ENCODE measurements at places on chromosomes 4 and X.

GRCh38 chr4:68183417-68183816 is 53.7 kb upstream of the TMPRSS11F start:
- DNase-seq = no peak

DNA sequence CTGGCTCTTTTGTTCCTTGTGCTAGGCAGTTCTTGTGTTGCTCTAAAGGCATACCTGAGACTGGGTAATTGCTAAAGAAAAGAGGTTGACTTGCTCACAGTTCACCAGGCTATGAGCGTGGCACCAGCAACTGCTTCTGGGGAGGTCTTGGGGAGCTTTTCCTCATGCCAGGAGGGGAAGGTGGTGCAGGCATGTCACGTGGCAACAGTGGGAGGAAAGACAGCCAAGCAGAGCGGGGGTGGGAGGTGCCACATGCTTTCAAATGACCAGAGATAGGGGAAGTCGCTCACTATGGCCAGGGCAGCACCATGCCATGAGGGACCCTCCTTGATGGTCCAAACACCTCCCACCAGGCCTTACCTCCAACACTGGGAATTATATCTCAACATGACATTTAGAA is 4.7 kb downstream of the MAGEB17 start:
- no peak for DNase-seq

DNA sequence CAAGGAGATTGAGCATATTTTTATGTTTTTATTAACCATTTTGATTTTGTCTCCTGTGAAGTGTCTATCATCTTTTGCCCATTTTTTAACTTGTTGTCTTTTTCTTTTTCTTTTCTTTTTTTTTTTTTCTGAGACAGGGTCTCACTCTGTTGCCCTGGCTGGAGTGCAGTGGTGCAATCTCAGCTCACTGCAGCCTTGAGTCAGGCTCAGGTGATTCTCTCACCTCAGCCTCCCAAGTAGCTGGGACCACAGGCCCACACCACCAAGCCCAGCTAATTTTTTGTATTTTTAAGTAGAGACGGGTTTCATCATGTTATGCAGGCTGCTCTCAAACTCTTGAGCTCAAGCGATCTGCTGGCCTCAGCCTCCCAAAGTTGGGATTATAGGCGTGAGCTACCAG is 4.6 kb upstream of the ADD1 start:
- DNase-seq = no peak

DNA sequence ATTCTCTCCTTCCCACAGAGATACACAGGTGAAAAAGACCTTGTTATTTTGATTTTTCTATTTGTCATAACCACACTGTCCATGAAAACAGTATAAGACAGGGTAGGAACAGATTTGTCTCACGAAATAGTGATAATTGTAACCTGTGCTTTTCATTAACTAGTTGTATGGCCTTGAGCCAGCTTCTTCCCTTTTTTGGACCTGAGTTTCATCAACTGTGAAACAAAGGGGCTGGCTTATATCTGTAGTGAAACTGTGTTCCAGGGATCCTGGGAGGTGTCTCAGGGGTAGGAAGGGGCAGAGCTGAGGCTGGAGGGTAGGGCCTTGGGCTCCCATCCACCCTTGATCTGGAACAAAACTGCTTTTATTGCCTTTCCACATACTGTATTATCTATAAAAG is 50.9 kb downstream of the MED28 start:
- DNase-seq = no peak

- no peak for DNase-seq
These were observed 130.4 kb upstream of the FRMPD4 start for GRCh38 chrX:12007881-12008280.

GRCh38 chrX:18075603-18076002 is 145.1 kb downstream of the BEND2 start:
- DNase-seq = no peak

DNA sequence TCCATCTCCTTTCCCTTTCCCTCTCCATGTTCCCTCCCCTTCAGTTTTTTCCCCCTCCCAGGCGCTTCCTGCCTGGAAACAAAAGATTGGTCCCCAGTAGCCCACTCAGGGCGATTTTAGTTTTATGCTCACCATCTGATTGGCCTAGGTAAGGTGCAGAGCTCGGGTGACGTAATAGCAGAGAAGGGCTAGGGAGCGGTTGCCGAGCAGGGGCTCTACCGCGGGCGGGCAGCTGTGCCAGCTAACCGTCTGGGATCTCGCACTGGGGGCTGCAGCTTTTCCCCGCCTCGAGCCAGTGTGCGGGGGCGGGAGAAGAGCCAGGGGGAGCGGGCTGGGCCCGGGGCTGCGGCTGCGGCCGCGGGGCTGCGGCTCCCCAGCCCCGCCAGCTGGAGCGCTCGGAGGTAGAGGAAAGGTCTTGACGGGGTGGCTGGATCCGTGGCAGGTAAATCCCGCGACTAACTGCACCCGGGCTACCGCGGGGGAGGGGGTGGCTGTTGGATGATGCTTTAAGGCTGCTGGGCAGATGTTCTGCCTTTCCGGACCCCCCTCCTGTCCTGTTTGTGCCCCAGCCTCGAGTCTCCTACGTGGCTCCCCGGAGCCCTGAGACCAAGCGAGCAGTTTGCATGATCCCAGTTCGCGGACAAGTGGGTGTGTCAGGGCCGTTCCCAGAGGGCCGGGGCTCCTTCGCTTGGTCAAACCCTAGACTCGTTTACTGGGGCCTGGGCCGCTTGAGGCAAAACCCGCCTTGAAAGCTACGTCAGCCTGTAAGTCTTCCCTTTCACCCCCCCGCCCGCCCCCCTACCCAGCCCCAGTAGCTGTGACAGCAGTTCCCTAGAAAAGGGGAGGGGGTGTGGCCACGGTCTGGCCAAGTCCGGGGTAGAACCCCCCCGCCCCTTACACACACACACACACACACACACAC is at the start of gene PAK3:
PAK3 (plus strand) TSS at position 218 of the 922 bp plus-strand sequence. CDS start 26,913 bp downstream, outside the sequence.
- DNase-seq = peak; percentile 65

DNA sequence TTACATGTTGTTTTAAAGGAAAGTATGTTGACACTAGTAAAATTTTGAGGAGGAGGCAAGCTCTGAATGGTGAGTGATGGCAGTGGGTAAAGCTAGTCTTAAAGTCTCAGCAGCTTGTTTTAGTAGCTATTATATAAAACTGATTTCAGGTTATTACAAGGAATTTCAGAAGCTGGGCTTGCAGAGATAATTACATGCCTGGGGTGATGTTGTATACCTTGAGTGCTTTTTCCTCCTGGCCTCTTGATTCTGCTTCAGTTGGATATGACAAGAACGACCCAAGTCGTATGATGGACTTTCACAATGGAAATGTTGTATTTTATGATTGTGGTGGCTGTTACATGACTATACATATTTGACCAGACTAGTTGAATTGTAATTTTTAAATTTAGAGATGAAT is 175.5 kb upstream of the ADGRL3 start:
- no peak for DNase-seq

DNA sequence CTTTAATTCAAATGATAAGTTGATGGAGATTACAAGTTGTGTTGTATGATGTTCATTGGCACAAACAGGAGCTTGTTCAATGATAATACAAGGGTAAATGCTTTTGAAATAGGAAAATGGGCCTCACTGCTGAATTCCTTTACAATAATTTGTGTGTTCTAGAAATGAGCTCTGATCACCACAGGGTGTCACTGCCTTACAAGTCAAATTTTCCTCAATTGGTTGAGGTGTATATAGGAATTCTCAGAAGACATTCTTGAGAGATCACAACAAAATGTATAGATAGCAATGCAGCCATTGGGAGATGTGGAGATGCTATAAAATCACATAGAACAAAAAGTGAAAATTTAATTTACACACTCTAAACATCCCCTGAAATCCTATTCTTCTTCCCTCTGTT is 49.6 kb downstream of the KLF8 start:
- no peak for DNase-seq

DNA sequence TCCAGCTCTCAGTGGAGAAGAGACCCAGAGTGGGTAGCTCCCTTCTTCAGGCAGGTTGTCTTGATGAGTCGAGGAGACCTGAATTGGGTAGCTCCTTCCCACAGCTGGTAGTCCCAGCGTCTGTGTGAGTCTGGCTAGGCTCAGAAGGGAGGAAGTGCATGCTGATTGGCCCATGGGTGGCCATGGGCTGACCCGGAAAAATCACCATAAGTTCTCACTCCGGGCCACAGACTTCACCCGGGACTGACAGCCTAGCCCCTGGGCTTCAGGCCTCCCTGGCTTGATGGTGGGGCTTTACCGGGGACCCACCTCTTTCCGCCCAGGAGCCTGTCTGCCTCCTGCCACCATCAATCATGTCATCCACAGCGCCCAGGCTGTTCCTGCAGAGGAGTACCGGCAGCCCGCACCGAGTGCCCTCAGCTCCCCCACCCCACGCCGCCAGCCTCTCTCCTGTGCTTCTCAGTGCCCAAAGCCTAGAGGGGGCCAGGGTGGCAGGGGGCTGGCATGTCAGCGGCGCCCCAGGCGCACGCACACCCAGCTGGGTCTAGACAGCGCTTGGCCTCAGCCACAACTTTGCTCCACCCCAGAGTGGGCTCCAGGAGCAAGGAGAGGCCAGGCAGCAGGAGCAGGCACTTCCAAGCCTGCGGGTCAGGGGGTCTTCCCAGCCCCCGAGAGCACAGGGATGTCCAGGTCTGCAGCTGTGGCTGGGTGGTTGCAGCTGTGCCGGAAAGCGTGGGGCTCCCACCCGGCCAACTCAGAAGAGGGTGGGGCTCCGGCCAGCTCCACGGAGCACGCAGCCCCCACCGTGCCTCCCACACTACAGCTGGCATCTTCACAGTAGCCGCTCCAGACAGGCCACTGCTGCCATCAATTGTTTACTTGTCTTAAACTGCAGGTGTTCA is 16.1 kb upstream of the SAT1 start:
- DNase-seq = no peak

GRCh38 chrX:30892591-30892990 is 3.5 kb upstream of the TAB3 start:
- no peak for DNase-seq

DNA sequence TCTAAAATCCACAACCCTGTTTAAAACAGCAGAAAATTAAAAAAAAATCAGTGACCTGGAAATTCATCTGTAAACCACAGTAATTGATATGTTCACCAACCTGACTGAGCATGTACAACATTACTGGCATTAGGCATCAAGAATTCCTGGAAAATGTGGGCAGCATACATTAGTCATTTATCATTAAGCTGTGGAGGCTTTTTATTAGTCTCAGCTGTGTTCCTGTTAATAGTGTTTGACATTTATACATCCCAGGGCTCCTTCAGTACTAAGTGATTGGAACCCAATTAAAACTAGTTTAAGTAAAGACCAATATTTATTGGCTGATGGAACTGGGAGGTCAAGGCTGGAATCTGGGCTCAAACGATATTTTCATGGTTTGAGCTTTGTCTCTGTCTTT is 227.3 kb upstream of the GIMD1 start:
- no peak for DNase-seq

DNA sequence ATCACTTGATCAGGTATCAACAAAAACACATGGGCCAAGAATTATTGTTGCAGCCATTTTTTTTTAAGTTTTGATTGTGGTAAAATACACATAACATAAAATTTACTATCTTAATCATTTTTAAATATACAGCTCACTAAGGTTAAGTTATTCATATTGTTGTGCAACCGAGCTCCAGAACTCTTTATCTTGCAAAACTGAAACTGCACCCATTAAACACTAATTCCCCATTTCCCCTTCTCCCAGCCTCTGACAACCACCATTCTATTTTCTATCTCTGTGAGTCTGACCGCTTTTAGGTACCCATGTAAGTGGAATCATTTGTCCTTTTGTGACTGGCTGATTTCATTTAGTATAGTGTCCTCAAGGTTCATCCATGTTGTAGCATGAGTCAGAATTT is 126.2 kb upstream of the NDP start:
- no peak for DNase-seq

GRCh38 chr4:39466747-39467146 is 7.9 kb downstream of the LIAS start:
- no peak for DNase-seq

DNA sequence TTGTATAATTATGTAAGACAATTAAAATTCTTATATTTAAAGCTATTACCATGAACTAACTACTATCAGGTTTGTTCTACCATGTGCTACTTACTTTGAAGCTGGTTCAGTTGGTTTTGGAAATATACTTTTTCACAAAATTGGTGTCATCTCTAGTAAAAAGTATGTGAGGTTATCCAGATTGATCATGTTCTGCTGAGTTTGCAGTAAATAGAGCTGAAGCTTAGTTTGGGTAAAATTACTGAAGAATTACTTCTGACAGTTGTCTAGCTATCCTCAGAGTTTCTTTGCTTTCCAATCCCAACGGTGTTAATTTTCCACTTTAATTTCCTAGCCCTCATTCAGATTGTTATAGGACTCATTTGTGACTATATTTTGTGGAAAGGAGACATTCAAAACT is 184.2 kb downstream of the FAT4 start:
- DNase-seq = no peak

- no peak for DNase-seq
These were observed at the start of gene ASB5 for GRCh38 chr4:176268963-176269362. TSS of gene ASB5 (minus strand) at chr4:176269222. CDS start at chr4:176269108, 114 bp downstream.

DNA sequence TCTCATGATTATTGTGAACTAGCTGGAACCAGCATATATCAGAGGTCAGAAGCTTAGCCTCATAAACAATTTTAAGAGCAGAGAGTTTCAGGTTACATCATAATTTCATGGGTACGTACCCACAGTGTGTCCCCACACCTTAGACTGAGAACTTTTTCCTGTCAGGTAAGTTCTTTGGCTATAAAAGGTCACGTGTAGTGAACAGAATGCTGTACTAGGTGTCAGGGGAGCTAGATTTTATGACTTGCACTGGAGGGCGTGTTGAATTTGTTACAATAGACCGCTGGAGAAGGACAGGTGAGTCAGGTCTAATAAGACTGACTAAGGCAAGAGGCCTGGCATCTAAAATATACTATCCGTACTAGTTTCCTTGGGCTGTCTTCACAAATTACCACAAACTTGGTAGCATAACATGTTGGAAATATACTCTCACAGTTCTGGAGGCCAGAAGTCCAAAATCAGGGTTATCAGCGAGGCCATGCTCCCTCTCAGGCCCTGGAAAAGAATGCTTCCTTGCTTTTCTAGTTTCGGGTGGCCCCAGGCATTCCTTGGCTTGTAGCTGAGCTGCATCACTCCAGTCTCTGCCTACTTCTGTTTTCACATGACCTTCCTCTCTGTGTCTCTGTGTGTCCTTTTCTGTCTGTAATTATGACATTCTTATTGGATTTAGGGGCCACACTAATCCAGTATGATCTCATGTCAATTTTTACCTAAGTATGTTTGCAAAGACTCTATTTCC is 512.0 kb upstream of the NR3C2 start:
- DNase-seq = no peak

DNA sequence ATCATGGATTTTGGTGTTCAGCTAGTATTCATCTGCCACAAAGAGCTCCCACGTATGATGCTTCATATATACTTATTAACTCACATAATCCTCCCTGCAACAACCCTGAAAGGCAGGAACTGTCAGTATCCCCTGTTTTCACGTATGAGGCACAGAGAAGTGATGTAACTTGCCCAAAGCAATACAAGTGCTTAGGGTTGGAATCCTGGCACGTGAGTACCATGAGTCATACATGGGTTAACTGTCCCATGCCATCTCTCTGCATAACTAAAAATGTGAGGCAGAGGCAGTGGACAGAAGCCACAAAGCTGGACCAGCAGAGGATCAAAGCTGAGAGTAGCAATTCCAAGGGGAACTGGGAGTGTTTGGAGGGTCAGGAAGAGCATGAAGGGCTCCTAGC is 35.7 kb upstream of the EGFL6 start:
- no peak for DNase-seq

GRCh38 chr4:26861434-26862186 is 969 bp downstream of the STIM2 start:
- DNase-seq = peak; percentile 59

GRCh38 chr4:5708449-5709206 is at the start of gene EVC2:
TSS of gene EVC2 (minus strand) at chr4:5708559. CDS start at chr4:5708513, 46 bp downstream.
- DNase-seq = no peak

- DNase-seq = no peak
These were observed 882.2 kb downstream of the STIM2 start for GRCh38 chr4:27742816-27743215.

- DNase-seq = no peak
These were observed 29.2 kb downstream of the HTT-AS start for GRCh38 chr4:3044870-3045819.

All from NCI-H2171 (cell line).